ENCODE measurements at places on chromosomes 6 and 20. TPM values are rescaled to one million over a fixed set of nuclear protein-coding genes. Genes with fewer than 3 reads are reported as not detected.

Gene FAM162B
- not detected for total RNA-seq

Gene TP53TG5
- total RNA-seq: not detected

Gene VIP
- total RNA-seq: not detected

Gene SIRPD
- total RNA-seq: not detected

Gene CDH26
- 0.18 TPM for total RNA-seq

Gene MOG
- total RNA-seq: not detected

Gene PTGIS
- total RNA-seq: 0.56 TPM

Gene PTPRT
- total RNA-seq: 0.94 TPM

Gene TSHZ2
- not detected for total RNA-seq

Data from SJCRH30 (cell line).